Cortex of kidney (tissue), 1 donor: ENCODE measurements at places on chromosomes 16 and 17.

- DNase-seq = no peak
These were observed 62.4 kb downstream of the VMP1 start for GRCh38 chr17:59769887-59770286.

DNA sequence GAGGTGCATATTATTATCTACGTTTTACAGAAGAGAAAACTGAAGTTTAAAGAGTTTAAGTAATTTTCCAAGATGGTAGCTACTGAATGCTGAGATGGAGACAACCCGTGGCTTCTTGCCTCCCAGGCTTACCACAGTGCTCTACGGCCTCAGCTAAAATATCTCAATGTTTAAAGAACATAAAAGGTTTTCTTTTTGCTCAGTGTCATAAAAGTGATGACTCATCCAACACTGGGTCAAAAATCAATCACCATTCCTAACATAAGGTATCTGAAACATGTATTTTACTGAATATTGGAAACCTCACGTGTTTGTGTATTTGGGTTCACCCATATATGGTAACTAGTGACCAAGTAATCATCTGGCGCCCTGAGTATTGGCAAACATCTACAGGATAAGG is 18.4 kb downstream of the ABCA9 start:
- no peak for DNase-seq

DNA sequence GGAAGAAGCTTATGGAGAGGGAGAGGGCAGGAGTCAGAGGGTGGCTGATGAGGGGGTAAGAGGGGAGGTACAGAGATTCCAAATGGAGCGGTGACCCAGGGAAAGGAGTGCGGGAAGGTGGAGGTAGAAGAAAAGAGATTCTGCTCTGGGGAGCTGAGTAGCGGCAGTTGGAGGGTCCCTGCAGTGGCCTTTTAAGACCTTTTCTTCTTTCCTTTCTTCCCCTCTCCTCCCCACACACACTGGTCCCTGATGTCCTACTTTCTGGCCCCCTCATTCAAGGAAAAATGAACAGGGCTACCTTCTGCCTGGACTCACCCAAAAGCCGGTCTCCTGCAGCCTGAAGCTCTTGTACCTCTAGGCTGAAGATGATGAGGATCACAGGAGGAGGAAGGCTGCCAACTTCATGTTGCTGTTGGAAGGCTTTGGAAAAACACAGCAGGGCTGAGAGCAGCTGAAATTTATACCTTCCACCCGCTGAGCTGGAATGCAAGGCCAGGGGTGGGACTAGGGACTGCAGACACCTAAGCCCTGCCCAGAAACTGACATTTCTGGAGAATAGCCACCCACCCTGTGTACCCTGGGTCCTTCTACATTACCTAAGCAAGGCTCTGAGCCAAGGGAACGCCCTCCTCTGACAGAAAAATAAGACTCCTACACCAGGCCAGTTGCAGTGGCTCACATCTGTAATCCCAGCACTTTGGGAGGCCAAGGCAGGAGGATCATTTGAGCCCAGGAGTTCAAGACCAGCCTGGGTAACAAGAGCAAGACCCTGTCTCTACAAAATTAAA is 9.4 kb upstream of the HEATR6 start:
- DNase-seq = no peak

DNA sequence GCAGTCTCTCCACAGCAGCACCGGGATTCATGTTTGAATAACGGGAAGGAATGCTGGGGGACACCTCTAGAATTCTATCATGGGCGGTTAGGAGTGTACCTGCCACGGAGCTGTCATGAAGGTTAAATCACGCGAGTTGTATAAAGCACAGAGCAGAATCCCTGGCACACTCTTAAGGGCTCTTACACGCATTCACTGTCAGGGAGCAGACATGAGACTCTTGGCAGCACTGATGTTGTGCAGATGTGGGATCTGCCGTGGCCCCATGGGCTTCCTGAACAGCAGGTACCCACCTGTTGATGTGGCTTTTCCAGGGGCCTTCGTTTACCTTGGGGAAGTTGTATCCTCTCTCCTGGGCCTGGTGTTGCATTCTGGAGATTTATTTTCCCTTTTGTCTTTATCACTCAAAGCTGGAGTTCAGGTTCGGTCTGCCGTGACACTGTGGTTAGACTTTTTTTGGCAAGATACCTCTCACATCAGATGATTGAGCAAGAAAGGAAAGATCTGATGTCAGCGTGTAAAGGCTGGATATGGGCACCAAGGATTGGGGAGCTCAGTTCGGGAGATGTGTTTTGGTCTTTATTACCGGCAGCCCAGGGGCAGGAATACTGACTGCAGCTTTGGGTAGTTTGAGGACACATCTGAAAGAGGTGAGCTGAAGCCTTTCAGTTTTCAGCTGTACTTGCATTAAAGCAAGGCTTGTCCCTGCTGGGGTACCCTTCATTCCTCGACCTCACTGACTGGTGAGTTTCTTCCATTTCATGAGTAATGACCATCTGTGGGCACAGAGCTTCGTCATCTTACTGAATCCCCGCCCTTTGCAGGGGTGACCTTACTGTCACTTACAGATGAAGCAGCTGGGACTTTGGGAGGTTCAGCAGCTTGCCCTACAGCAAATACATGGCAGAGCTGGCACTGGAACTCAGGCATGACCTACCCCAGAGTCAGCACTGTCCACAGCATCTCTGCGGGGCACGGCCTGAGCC is 19.3 kb downstream of the KNOP1 start:
- no peak for DNase-seq

DNA sequence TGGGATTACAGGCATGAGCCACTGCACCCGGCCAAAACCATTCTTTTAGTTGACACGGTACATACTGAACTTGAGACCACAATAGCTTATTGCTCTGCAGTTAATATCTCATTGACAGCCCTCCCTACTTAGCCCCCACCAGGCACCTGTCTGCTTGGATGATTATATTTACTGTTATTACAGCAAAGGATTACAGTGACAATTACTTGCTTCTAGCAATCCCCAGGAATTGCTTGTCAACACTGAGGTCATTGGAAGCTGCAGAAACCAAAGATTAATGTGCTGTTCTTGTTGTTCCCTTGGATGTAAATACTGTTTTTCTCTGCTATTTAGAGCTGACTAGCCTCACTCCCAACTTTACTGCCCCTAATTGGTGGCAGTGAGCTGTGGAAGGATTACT is 211.2 kb downstream of the LGALS9B start:
- DNase-seq = no peak

GRCh38 chr16:51815523-51815922 is 664.5 kb upstream of the SALL1 start:
- DNase-seq = no peak

GRCh38 chr17:61291451-61292285 is 108.0 kb upstream of the TBX2 start:
- no peak for DNase-seq

DNA sequence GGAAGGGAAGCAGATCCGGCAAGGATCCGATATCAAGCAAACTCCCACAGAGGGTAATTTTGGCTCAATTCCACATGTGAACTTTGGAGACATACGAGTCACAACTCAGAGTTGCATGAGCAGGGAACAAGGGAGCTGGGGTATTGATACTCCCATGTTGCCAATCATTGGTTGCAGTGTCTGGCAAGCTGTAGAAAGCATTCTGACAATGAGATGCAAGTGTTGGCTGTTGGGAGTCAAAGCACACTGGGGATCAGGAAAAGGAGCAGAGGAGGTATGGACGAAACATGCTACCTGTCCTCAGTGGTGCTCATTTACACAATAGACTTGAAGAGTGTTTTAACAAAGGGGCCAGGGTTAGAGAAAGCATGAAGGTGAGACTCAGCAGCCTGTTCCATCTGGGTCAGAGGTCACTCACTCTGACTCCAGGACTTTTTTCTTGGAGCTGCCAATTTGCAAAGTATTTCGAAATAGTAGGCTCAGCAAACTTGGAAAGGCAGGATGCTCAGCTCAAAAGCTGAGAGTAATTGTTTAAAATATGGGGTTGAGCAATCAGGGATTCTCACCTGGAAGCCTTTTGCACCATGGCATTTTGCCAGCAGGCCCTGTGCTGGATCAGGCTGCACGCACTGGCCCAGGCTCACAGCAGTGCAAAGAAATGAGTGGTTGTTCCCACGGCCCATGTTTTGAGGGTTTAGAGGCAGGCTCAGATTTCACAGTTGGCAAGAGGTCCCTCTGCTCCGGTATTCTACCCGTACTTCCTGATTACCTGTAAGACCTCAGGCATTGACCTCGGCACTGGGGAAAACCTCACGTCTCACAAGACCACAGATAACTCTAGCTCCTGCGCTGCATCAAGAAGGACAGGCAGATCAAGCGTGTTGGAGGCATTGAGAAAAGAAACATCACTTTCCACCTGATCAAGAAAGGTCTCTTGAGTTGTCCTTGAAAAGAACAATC is 17.6 kb upstream of the NKD1 start:
- DNase-seq = no peak

- DNase-seq = no peak
These were observed 16.4 kb upstream of the SLC16A11 start for GRCh38 chr17:7060165-7060891.

DNA sequence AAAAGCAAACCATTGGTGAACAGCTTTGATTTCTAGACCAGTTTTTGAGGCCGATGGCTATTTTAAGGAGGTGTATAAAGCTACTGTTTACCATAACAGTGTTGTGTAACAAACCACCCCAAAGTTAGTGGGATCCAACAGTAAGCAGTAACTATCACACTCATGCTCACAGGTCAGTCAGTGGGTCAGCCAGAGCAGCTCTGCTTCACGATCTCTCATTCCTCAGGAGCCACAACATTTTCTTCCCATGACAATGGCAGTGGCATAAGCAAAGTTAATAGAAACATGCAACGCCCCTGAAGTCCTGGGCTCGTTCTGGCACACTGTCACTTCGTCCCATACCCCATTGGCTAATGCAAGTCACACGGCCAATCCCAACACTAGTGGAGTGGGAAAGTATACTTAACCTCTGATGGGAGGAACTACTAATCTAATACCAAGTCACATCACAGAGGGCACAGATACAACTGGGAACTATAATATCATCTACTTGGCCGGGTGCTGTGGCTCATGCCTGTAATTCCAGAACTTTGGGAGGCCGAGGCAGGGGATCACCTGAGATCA is 28.0 kb upstream of the B4GALNT2 start:
- DNase-seq = no peak

DNA sequence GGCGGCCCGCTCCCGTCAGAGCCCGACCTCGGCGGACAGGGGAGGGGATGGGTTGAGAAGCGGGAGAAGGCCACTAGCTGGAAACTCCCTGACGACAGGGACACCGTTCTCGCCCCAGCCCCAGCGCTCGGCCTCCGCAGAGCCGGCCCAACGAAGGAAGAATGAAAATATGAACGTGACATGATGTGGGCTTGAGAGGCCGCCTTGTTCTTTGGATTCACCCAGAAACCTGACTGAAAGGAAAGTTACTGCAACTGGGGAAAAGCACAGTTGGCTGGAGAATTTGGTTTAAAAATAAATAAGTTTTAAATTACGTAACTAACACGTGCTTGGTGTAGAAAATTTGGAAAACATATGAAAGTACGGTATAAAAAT is 21.1 kb downstream of the NPTX1 start:
- DNase-seq = no peak

DNA sequence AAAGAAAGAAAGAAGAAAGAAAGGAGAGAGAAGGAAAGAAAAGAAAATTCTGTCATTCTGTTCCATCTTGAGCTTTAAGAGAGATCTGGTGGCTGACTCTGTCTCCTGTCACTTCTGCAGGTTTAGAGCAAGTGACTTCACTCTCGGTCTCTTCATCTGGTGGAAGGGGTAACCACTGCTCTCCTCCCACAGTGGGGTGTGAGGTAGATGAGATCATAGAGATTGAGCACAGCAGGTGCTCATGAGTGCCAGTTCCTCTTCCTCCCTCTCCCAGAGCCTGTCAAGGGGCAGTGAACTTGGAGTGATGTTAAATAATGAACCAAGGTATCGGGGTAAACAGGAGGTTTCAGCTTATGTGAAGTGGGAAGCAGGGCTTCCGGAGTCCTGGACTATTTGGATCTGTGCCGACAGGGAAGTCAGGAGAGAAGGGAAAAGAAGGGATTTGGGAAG is 47.7 kb downstream of the BEAN1 start:
- no peak for DNase-seq

GRCh38 chr16:63938661-63939060 is 1183.2 kb downstream of the CDH11 start:
- DNase-seq = no peak

DNA sequence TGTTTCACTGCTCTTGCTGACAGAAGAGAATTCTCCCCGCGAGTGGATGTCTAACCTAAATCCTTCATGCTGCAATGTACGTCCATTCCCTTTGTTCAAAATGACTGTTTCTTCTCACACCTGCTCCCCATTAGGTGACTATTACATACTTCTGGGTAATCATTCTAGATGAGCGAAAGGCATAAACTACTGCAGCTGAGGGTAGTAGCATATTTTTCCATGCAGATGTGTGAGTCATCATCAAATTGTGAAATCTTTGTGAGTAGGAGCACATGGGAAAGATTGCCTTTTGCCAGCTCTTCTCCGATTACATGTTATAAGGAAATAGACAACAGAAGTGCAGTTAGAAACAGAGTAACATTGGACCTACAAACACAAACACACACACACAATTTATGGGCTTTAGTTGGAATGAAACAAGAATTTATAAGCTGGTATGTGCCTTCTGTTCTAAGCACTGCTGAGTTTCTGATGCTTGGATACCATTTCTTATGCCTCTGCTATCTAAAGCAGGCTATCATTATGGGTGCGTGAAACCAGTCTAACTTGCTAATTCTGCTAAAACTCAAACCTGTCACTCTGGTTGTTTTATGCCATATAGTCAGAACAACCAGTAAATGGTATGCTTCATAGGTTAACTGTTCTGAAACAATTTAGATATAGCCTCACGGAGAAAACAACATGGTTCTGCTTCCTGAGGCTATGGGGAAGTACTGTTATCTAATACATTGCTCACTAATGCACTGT is 346.9 kb upstream of the PSMD7 start:
- no peak for DNase-seq

GRCh38 chr17:13753154-13753553 is 151.4 kb upstream of the HS3ST3A1 start:
- DNase-seq = no peak
